ENCODE measurements at places on chromosomes 3 and 15.

GRCh38 chr3:182165234-182165633, 453.5 kb downstream of the SOX2 start:
- no peak for DNase-seq

GRCh38 chr15:78232951-78233350, 1.4 kb downstream of the ACSBG1 start:
- DNase-seq, result no peak

DNA sequence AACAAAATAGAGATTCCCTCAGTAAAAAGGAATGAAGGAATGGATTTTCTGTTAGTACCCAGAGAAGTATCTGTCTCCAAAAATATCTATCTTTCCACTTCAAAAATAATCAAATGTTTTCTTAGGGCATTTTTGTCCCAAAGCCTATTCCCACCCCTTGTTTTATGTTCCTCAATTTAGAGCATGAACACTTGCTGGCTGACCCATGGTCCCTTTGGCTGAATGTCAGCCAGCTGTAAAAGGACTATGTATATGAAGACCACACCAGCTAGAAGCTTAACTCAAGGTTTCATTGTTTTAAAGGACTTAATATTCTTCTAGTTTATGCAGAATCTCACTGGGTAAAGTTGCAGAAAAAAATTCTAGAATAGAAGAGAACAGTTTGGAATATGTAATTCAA, 931.2 kb downstream of the MCTP2 start:
- no peak for DNase-seq

- DNase-seq, result no peak
These were observed 12.0 kb downstream of the FSTL1 start for GRCh38 chr3:120438665-120439370.

GRCh38 chr15:95520511-95520910, 810.0 kb upstream of the NR2F2 start:
- no peak for DNase-seq

DNA sequence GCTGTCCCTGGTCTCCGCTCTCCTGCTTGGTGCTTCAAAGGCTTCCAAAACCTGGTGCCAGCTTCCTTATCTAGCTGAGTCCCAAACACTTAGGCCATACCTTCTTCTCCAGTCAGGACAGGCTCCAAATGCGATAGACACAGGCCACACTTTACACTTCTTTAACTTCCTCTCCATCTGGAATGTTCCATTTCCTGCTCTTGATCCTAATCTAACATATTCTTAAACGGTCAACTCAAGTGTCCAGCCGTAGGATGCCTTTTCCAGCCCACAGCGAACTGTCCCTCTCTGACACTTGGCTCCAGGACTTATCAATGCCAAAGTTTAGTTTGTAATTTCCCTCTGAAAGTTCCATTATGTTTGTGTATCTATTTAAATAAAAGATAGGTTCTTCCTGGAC, 19.2 kb upstream of the PLA2G4F start:
- no peak for DNase-seq

DNA sequence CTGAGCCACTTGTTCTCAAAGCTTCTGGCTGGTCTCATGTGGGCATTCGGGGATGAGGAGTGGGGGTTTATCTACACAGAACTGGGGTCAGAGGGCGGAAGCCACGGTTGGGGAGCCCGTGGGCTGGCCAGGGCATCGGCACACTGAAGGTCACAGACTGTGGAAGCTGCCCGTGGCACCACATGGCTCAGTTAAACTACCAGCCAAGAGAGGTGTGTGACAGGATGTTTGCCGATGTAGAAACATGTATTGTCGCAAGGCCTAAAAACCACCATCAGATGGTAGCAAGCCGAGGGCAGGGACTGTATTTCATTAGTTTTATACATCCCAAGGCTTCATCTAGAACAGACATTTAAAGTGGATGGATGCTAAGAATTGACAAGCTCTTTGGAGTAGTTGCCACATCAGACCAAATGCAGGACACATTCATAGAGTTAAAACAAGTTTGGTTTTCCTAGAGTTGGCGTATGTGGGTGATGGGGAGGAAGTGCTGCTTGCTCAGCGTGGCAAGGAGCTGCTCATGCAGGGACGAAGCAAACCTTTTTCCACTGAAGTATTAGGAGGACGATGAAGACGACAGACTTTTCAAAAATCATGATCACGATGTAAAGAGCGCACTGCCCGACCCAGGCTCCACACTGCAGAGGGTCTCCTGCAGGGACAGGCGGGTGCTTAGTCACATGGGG, 9.6 kb upstream of the MUSTN1 start:
- no peak for DNase-seq

GRCh38 chr3:171783086-171783485, 27.2 kb downstream of the PLD1 start:
- DNase-seq, result no peak

- DNase-seq, result no peak
These were observed 7.8 kb downstream of the GLDN start for GRCh38 chr15:51349156-51349844.

- no peak for DNase-seq
These were observed 19.1 kb downstream of the SLC12A6 start for GRCh38 chr15:34318277-34319079.

- DNase-seq, result no peak
These were observed 96.8 kb downstream of the ANXA2 start for GRCh38 chr15:60301024-60301423.

GRCh38 chr3:156705761-156706616, 31.6 kb downstream of the TIPARP start:
- DNase-seq, result no peak

DNA sequence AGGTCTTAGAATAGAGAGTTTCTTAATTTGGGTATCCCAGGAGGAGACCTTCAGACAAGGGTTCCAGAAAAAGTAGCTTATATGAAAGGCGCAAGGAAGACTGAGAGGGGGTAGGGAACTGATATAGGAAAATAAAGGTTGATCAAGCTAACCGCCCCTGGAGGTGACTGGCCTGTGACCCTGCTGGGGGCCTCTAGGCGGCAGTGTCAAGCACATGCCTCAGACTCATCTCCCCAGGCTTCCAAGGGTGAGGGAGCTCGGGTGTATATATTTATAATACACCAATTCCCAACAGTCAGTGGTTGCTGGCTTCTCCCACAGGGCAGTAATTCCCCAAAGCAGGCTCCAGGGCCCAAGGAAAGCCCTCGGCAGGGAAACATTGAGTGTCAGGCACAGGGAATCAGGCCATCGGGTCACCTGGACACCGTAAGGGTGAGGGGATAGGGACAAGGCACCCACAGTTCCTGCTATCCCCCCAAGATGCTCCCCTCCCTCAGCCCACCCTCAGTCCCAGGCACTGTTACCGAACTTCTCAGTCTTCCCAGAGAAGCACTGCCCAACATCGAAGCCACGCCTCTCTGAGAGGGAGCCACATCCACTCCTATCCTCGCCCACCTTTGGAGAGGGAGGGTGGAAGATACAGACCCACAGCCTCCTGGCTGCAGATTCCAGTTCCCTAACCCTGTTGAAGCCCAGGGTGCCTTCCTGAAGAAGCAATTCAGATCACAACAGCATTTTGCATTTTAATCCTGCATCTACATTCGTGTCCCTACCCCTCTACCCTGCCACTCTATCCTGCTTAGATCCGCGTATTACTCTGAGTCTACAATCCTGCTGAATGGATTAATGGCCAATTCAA, 19.5 kb upstream of the CAV3 start:
- DNase-seq, result no peak

DNA sequence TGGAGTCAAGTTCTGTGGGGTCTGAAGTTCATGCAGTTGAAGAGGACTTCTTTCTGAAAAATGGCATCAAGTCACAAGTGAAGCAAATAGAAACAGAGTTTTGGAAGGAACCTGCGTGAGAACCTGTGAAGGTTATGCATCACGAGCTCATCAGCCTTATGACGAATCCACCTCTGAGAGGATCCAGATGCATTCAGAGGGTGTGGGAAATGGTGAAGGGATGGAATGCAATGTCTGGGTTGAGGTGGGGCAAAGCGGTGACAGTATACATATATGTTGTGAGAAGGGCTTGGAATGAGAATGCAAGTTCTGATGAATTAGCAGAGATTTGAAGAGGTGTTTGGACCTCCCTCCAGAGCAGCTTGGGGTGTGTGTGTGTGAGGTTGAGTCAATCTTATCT, 382.1 kb upstream of the TBL1XR1 start:
- DNase-seq, result no peak

DNA sequence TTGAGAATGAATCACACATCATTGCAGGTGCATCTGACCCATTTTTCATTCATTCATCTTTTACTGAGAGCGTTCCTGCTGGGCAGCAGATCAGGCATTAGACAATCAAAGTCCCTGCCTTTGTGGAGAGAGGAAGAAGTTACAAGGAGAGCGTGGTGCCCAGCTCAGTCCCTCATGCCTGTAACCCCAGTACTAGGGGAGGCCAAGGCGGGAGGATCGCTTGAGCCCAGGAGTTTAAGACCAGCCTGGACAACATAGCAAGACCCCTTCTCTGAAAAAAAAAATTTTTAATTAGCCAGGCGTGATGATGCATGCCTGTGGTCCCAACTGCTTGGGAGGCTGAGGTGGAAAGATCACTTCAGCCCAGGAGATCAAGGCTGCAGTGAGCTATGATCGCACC, 35.0 kb upstream of the MEX3B start:
- no peak for DNase-seq

DNA sequence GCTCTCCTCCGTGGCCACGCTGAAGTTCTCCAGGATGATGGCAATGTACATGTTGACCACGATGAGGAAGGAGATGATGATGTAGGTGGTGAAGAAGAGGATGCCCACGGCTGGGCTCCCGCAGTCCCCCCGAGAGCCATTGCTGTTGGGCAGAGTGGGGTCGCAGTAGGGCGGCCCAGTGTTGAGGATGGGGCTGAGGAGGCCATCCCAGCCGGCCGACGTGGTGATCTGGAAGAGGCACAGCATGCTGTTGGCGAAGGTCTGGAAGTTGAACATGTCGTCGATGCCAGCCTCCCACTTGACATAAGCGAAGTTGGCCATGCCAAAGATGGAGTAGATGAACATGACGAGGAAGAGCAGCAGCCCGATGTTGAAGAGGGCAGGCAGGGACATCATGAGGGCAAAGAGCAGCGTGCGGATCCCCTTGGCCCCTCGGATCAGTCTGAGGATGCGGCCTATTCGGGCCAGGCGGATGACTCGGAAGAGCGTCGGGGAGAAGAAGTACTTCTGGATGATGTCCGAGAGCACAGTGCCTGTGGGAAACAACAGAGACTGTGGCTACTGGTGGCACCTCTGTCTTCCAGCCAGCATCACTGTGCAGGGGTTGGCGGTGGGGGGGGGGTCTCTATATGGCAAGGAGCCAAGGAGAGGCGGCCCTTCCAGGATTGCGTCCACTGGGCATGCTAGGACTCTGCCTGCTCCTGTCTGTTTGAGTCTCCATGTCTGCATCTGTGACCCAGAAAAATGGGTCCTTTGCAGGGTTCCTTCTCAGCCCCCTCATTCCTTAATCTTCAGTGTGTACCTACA, 55.1 kb downstream of the EXOG start:
- no peak for DNase-seq

GRCh38 chr3:128882719-128883118, 3.3 kb downstream of the ACAD9 start:
- no peak for DNase-seq

- DNase-seq, result peak; percentile 7
These were observed 475 bp downstream of the ERC2 start for GRCh38 chr3:56467801-56468183.

DNA sequence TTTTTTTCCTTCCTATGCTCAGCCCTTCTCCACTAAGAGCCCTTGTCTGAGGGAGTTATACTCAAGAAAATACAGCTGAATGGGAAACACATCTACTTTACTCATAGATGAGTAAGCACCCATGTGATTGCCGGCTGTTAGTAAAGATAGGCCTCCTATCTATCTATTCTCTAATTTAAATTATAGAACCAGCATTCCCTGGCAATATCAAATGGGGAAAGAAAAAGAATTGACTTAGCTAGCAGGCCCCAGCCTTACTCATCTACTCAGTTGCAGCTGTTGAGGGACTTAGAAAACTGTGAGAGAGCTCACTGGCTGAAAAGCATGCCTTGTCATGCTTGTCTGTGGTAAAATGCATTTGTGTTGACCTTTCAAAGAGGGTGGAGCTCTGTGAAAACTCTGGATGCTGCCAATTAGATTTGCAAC, 116.9 kb upstream of the LRRFIP2 start:
- DNase-seq, result no peak

- DNase-seq, result no peak
These were observed 77.4 kb downstream of the LSM3 start for GRCh38 chr3:14256046-14256445.

GRCh38 chr3:58463942-58464271, 28.0 kb upstream of the KCTD6 start:
- DNase-seq, result no peak

DNA sequence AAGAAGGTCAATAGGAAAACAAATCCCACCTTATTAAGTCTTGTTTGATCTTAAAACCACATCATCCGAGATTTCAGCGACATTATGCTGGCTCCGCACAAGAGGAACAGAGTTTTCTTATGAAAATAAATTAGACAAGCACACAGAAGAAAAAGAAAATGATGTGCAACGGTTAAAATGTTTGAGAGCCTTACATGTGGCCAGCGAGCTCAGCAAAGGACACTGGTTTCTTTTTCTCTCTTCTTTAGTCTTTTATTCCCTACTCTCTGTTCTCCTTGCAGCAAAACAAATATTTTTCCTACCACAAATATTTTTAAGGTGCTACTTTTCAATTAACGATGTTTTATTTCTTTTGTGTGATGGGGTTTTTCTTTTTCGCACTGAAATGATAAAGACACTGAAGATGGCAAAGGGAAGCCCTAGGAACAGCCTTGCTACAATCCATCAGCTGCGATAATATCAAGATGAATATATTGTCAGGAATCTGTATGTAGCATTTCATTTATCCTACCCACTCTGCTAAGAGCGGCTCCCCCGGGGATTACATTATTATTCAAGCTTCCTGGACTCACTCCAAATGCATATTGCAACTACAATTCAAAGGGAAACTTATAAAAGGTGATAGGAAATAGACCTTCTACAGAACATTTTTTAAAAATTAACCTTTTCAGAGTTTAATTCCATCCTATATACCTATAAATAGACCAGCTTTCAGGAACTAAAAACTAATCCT, 72.9 kb downstream of the ANXA2 start:
- no peak for DNase-seq

- DNase-seq, result no peak
These were observed 223.8 kb downstream of the NTRK3 start for GRCh38 chr15:88032787-88033186.

DNA sequence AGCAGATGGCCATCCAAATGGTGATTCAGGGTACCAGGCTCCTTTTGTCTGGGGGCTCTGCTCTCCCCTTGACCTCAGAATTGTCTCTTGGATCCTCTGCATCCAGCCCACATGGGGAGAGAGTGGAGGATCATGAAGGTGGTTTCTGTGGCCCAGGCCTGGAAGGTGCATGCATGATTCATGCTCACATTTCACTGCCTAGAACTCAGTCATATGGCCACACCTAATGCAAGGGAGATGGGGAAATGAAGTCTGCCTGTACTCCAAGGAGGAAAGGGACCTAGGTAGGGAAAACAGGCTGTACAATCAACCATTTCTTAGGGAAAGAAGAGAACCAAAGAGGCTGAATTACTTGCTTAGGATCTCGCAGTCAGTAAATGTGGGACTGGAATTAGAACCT, 15.1 kb downstream of the HRG start:
- no peak for DNase-seq

GRCh38 chr15:71191296-71191695, 76.0 kb downstream of the THSD4 start:
- no peak for DNase-seq

- DNase-seq, result peak; percentile 39
These were observed 8.3 kb downstream of the HDGFL3 start for GRCh38 chr15:83199288-83199687.
